ENCODE measurements at places on chromosomes 5 and 9.

DNA sequence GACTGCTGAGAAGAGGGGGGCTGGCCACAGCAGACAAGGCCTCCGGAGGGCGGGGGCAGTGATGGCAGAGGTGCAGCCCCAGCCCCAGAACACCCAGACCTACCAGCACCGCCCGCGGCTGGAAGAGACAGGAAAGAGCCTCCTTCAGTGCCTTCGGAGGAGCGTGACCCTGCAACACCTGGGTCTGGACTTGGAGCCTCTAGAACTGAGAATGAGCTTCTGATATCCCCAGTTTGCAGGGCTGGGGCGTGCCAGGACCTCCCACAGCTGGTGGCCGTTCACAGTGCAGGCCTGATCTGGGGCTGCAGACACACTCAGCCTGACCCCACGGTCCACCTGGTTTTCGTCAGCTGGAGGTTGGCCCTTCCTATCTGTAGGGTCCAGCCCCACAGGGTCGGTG, 9.1 kb downstream of the LCN10 start:
- no peak for DNase-seq

DNA sequence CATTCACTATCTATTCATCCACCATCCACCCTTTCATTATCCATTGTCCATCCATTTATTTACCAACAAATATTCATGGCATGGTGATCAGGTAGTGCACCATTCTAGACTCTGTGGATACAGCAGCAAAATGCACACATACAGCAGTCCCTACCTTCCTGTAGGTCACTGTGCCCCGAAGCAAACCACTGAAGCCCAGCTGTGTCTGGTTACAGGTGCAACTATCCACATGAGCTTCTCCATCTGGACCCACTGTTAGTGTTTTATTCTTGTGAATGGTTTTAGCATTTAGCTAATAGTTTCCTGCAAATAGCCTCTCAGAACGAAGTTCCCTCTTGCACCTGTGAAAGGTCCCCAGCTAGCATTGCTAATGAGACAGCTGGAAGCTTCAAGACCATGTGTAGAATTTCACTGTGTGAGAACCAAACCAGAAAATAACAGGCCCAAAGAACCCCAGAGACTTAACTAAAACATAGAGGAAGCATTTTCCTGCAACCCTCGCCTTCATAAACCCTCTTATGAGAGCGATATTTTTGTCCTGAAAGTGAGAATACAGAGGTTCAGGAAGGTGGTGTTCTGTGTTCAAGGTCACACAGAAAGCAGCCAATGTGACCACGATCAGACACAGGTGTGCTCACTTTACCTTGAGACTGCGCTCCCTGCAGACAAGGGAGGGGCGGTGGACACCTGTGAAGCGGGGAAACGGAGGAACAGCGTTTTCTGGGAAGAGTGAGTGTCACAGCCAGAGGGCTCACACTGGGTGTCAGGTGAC, 18.5 kb downstream of the PAEP start:
- DNase-seq, result no peak

- DNase-seq, result no peak
Measured at GRCh38 chr5:166750376-166750775, 1541.1 kb upstream of the WWC1 start.

DNA sequence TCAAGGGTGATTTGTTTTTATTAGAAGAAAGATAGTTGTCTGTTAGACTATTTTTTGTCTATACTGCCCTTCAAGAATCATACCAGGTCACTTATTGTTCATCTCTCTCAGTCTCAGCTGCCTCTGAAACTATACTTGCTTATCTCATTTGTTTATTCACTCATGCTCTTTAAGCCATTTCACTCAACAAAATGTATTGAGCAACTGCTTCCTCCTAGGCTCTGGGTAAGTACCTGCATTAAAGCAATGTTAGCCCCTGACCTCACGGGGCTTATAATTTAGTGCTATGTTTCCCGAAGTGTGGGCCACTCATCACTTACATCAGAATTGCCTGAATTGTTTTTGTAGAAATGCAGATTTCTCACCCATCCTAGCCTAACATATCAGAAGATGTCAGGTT, 100.9 kb downstream of the DPYSL3 start:
- no peak for DNase-seq

DNA sequence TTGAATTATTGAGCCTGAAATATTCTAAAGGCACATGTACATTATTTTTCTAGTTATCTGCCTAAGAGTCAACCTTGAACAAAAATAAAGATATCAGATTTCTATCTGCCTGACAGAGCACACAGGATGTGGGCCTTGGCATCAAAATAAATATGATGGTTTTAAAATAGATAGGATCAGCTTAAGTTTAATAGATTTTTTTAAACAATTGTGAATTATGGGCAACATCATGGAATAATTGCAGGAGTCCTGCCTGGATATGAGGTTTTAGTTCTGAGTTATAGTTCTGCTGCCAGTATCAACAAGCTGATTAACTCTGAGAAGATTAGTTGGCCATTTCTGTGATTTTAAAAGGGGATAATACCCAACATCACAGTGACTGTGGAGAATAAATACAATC, 107.0 kb upstream of the PCA3 start:
- no peak for DNase-seq

DNA sequence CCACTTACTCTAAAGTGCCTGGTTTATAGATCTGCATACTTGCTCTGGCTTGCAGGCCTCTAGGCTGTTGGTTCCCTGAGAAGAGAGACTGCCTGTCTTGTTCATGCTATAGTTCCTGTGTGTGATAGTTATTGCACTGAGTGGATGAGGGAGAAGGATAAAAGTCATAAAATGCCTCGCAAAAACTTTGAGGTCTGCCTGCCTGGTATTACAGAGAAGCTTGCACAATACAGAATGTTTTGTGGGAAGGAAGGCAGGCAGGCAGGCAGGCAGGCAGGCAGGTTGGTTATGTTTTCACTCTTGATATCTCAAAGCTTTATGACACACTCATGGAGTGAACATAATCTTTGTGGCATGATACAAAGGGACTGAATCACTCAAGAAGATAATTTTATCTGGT, 287.1 kb downstream of the SLIT3 start:
- DNase-seq, result no peak

GRCh38 chr9:115212832-115213231, 94.9 kb upstream of the TNC start:
- no peak for DNase-seq

- no peak for DNase-seq
Measured at GRCh38 chr9:9231946-9232345, 1380.9 kb downstream of the PTPRD start.

DNA sequence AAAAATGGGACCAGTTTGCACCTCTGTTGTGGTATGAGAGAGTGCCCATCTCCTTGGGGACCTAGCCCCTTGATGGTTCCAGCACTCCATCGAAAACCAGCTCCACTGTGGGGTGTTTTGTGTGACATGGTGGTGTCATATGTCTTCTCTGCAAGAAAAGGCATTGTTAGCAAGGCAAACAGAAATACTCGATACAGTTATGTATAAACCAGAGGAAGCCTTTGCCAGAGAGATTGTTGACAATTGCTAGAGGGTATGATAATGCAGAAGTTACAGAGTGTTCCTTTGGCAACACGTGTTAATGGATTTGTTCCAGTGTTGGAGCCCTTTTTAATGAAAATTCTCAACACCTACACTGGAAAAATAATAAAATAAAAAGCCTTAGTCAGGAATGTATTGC, 270.4 kb upstream of the DMRT1 start:
- DNase-seq, result no peak

- DNase-seq, result no peak
Measured at GRCh38 chr5:58775701-58776262, 192.9 kb downstream of the RAB3C start.

DNA sequence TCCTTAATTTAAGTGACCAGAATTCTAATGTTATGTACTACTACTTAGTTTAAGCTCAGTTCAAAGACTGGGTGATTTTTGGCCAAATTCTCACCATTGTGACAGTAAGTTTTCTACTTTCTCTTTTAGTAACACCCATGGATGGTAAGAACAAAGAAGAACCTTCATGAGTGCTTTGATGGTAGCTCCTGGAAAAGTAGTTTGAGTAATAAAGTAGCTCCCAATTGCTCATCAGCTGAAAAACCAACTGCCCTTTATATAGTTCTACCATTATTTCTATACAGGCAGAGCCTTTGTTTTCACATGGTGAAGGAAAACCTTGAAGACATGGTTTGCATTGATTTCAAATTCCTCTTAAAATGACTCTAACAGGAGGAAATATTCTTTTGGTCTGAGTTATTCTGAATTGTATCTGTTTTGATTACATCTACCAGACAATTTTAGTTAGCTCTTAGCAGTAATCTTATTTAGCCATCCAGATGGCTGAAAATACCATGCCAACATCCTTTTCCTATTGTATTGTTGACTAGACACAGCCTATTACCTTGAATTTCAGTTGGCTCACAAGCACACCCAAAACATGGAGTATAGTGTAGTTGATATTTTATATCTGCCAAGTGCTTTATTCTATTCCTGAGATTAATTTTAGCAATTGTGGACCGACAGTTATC, 23.7 kb upstream of the STARD4 start:
- no peak for DNase-seq

GRCh38 chr9:92618633-92619225, 51.2 kb downstream of the IPPK start:
- no peak for DNase-seq

DNA sequence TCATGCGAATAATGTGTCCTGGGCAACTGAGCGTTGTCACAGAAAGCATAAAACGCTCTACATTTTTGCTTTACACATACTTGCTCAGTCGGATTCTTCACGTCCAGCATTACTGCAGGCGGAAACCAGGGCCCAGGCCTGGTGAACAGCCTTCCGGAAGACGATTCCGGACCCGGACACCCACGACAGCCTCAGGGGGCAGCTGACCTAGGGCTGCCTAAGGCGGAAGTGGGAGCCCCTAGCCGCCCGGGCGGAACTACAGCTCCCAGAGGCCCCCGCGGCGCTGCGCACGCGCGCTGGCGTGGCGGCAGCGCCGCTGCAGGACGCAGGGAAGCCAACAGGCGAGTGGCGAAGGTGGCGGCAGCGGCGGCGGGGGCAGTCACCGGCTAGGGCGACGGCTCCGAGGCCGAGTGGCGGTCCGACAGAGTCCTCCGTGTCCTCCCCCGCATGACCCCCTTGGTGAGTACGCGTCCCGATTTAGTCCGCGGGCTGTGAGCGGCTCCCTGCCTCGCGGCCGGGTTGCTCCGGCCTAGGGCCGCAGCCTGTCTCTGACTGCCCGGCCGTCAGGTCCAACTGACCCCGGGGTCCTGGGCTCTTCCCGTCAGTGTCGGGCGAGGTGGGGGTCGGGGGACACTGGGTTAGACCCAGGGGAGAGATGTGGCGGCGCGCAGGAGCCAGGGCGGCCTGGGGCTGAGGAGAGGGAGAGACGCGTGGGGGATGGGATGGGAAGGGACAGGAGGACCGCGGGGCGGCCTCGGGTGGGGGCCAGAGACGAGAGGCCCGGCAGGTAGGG, at the start of gene GAPVD1:
Gene GAPVD1 (plus strand): TSS at position 326 of the 793 bp plus-strand sequence. CDS start 37,096 bp downstream, outside the sequence.
- DNase-seq, result peak; percentile 75

DNA sequence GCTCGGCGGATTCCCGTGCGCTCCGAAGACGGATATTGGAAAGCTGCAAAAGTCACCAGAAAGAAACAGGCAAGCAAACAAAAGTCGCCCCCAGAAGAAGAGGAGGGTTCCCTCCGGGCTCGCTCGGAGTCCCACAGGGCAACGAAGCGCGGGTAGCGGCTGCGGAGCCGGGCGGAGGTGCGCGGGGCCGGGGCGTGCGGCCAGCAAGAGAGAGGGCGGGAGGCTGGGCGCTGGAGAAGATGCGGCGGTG, at the start of gene FBN2:
Gene FBN2 (minus strand): TSS at position 246 of the 250 bp plus-strand sequence. CDS start 642 bp downstream, outside the sequence.
- DNase-seq, result no peak

DNA sequence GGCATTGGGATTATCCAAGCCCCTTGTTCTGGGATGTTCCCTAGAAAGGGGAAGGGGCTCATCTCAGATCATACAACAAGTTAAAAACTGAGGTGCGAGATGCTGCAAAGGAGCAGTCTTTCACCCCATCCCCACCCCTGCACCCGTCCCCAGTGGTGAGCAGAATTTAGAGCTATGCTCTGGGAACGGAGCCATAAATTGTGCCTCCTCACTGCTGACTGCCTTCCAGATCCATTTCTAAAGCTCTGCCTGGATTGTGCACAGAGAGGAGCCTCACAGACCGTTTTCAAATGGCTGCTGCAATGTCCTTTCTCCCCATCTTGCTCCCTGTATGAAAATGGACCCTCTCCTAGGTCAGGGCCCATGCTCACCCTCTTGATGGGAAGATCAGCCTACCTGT, 8.3 kb downstream of the SLC25A48 start:
- no peak for DNase-seq

- no peak for DNase-seq
Measured at GRCh38 chr5:77309140-77309539, 98.7 kb downstream of the PDE8B start.

- DNase-seq, result no peak
Measured at GRCh38 chr5:179195561-179196404, 135.6 kb downstream of the ZNF354C start.

DNA sequence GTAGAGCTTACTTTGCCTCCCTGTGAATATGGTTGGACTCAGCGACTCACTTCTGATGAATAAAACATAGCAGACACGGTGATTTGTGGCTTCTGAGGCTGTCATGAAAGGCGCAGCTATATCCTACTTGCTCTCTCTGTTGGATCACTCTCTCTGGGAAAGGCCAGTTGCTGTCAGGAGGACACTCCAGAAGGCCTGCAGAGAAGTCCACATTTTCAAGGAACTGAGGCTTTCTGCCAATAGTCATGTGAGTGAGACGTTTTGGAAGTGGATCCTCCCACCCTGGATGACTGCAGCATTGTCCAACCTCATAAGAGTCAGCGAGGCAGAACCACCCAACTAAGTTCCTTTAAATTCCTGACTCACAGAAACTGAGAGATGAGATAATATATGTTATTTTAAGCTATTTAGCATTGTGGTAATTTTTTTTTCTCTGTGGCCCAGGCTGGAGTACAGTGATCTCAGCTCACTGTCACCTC, 156.0 kb upstream of the MAST4 start:
- no peak for DNase-seq

DNA sequence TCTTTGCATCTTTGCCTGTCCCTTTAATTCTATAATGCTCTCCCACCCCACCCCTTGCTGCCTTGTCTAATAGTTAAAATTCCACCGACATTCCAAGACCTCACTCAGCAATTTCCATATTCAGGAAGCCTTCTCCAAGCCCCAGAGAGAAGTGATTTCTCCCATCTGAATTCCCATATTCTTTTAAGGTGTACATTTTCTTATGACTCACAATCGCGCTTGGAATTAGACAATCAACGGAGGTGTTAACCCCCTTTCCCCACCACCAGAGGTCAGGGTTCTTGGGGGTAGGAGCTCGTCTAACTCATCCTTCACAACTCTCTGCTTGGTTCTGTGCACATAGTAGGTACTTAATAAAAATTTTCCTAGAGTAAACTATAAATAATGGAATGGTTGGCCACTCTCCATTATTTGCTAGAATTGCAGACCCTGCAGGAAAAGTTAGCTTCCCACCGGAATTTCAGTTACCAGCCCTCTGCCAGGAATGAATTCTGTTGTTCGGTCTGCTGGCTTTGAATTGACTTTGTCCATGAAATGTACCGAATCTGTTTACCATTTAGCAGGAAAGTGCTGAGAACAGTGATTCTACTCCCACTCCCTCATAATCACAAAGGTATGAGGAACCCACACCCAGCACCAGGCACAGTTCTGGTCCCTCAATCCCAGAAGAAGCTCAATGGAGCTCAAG, 5.0 kb downstream of the KCNIP1 start:
- DNase-seq, result no peak

All from stimulated activated CD8-positive, alpha-beta memory T cell treated with anti-CD3 and anti-CD28 coated beads, Interleukin-2, amount 100 ng/mL, for 1 hour (primary cell).